ENCODE measurements at places on chromosomes 1 and 21.

- DNase-seq: no peak
Measured at GRCh38 chr1:96721053-96721415, 550 bp upstream of the PTBP2 start.

GRCh38 chr1:206590025-206590758 is 22.1 kb downstream of the EIF2D start:
- no peak for DNase-seq

DNA sequence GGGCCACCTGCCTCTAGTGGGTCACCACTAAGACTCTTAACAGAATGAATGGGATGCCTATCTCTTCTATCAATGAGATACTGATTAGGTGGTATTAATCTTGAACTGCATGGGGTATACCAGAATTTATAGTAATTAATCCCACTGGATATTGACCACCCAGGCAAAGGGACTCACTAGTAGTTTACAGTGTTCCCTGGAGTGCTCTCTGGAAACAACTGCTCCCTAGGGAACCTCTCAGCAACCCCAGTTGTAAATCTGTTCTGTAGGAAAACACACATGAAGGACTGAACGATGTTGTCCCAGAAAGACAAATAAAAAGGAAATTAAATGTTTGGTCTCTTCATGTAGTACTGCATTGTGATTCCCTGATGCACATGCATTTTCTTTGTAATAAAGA is 430.5 kb downstream of the HLX start:
- no peak for DNase-seq

- no peak for DNase-seq
Measured at GRCh38 chr1:42933060-42933586, 25.5 kb downstream of the SLC2A1 start.

DNA sequence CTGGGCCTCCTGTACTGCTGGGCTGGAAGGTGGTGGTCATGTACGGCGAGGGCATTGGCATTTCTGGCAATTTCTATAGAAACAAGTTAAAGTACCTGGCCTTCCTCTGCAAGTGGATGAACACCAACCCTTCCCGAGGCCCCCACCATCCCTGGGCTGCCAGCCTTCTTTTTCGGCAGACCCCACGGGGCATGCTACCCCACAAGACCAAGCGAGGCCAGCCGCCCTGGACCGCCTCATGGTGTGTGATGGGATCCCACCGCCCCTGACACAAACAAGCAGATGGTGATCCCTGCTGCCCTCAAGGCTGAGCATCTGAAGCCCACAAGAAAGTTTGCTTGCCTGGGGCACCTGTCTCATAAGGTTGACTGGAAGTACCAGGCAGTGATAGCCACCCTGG is 76.0 kb downstream of the NFASC start:
- DNase-seq: no peak

DNA sequence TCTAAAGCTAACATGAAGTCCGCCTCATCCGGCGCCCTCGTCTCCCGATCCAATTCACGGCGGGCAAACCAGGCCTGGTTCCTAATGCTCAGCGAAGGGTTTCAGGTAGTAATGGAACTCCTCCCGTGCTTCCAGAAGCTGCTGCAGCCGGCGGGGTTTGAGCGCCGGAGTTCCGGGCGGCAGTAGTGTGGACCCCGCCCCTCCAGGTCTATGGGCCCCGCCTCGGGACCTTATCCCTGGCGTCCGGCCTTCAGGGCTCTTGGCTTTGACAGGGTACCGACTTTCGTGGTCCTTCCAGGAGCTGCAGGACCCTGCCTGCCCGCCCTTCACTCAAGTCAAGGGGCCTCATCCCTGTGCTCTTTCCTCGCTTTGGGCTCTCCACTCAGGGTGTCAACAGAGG is 304.1 kb downstream of the FAM72C start:
- no peak for DNase-seq

GRCh38 chr1:160453443-160453842 is 53.1 kb downstream of the VANGL2 start:
- no peak for DNase-seq

- DNase-seq: no peak
Measured at GRCh38 chr1:181640956-181641355, 157.6 kb downstream of the CACNA1E start.

DNA sequence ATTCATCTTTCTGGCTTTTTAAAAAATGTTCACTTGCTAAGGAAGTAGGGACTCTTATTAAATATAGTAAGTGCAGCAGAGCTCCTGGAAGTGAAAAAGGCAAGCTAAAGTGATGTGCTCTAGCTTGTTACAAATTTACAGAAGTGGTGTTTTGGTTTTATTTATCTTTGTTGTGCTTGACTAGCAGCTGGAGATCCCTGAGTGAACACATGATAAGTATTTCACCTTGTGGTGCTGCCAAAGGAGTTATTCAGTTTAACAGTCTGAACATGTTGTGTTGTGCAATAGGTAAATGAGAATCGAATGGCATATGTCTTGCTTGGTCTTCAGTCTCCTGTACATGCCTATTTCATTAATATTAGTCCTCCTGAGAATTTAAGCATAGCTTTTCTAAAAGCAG is 315.7 kb downstream of the TPR start:
- DNase-seq: no peak

DNA sequence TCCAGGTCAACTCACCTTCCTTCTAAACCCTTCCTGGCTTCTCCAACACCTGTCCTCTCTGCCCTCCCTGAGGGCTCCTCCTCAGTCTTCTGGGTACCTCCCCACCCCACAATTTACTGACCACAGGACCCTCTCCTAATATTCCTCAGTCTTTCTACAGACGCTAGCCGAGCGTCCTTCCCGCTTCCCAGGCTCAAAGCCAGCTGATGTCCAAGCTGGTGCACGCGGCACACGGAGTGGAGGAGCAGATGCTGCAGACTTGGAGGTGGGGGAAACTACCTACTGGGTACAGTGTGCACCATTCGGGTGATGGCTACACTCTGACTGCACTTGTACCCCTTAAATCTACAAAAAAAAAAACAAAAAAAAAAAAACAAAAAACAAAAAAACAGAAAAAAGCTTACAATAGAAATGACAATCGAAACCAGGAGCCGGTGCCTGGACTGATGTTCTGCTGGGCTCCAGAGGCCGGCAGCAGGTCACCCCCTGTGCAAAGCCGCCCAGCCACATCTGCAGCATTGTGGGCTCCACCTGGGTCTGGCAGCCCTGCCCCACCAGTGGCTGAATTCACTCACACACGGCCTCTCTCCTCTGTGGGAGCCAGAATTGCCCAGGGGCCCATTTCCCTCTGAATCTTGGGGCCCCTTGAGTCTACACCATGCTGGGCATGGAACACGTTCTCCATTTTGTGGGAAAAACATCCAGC is 7.0 kb downstream of the TRIM11 start:
- DNase-seq: no peak

- no peak for DNase-seq
Measured at GRCh38 chr1:29960156-29960755, 723.9 kb downstream of the PTPRU start.

DNA sequence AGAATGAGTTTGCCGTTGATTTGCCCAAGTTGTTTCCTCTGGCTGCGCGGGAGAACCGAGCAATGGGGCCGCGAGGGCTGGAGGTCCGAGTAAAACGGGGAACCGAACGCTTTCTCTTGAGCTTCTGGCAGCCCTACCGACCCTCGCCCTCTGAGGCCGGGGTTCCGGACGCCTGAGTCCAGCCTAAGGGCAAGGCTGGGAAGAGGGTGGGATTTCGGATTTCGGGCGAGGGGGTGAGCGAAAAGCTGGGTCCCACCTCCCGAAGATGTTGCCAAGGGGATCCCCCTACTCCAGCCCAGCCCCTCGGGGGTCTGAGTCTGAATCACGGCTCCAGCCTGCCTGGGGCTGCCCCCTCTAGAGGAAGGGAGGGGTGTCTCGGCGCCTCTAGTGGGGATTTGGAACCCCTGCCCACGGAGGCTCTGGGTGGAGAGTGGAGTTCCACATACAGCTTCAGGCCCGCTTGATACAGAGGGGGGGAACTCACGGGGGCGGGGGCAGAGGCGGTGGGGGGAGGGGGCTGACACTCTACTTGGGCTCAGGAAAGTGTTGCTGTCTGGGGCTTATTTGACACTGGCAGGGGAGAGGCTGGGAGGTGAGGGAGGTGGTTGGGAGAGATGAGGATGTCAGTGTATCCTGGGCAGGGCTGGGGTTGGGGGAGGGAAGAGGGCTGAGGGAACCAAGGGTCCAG is 617 bp downstream of the KIRREL1 start:
- no peak for DNase-seq

- no peak for DNase-seq
Measured at GRCh38 chr1:116147972-116148371, 36.8 kb downstream of the MAB21L3 start.

DNA sequence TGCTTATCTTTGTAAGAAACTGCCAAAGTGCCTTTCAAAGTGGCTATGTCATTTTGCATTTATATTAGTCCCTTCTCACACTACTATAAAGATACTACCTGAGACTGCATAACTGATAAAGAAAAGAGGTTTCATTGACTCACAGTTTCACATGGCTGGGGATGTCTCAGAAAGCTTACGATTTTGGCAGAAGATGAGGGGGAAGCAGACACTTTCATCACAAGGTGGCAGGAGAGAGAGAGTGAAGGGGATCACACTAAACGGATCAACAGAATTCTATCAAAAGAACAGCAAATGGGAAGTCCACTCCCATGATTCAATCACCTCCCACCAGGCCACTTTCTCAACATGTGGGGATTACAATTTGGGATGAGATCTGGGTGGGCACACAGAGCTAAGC is 1352.0 kb upstream of the B3GALT2 start:
- DNase-seq: no peak

GRCh38 chr1:51442616-51443015 is 76.5 kb downstream of the EPS15 start:
- DNase-seq: no peak

GRCh38 chr1:3516911-3517675 is 62.6 kb downstream of the ARHGEF16 start:
- DNase-seq: no peak

- DNase-seq: no peak
Measured at GRCh38 chr1:58933599-58933926, 149.7 kb upstream of the JUN start.

GRCh38 chr1:162466797-162467196 is 30.8 kb upstream of the UHMK1 start:
- no peak for DNase-seq

DNA sequence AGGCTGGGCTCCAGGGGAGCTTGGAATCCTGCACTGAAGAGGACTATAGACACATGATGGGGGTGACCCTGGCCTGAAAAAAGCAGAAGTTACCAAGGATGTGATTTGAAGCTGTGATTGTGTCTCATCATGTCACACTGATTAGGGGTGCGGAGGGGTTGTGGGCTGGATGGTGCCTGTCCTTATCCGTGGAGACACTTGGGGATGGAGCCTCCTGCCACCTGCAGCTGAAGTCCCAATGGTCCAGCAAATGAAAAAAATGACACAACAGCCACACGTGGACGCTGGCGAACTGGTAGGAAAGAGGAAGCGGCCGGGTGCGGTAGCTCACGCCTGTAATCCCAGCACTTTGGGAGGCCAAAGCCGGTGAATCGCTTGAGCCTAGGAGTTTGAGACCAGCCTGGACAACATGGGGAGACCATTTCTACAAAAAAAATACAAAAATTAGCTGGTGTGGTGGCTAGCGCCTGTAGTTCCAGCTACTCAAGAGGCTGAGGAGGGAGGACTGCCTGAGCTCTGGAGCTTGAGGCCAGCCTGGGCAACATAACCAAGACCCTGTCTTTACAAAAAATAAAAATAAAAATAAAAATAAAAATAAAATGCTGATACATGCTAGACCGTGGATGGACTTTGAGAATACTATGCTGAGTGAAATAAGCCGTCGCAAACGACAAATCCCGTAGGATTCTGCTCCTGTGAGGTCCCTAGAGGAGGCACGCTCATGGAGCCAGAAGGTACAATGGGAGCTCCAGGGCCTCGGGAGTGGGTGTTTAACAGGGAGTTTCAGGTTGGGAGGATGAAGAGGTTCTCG is 838 bp upstream of the IBA57 start:
- DNase-seq: no peak

GRCh38 chr1:2376931-2377672 is 14.3 kb downstream of the MORN1 start:
- DNase-seq: no peak

DNA sequence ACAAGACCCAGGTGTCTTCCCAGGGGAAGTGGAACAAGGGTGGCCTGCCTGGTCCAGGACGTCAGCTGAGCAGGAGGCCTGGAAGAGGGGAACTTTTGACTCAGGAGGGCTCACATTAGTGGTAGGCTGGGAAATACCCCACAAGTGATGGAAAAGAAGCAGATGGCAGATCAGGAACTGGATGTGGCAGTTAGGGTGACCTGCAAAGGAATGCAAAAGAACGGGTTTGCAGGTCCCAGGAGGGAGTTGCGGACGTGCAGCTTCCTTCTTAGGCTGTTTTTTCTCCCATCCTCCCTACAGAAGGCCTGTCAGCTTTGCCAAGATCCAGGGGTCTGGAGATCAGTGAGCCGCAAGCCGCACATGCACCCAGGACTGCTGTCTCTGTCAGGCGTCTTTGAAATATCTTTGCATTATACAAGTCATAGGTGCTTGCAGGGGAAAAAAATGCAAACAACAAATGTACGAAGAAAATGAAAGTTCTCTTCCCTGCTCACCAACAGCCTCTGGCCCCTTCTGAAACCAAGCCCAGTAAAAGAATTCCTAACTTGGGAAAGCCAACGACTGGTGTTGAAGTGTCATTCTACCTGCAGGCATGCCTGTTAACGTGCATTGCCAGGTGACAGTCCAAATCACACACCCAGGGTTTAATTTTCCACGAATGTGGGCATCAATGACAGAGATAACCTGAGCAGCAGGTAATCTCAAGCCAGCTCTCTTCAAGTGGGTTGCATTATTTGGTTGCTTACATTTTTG is 34.4 kb downstream of the NENF start:
- no peak for DNase-seq

DNA sequence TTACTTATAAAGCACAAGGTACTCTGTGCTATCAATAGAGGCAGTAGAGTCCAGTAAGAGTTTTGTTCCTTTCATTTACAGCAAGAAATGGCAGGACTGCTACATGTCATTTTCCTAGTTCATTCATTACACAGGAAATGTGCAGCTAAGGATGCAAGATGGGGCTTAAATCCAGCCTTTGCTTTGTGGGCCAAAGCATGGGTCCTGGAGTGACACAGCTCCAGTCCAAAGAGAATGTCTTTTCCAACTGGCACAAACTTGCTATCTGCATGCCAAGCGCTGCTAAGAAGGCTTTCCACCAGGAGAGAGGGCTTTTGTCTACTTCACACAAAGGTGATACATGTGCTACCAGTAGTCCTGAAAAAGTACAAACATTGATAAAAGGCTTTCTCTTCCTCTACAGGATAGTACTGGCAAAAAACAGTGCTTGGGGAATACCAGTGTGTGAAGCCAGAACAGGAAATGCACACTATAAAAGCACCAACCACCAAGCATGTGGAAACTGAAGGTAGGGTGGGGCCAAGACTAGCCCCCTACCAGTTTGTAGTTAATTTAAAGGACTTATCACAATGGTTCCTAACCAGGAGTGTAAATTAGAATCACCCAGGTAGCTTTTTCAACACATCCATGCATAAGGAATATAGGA is 68.7 kb downstream of the ARID4B start:
- no peak for DNase-seq

All from activated T-cell treated with anti-CD3 and anti-CD28 coated beads, Interleukin-2, amount 50 U/mL, for 1 hour (primary cell).